ENCODE measurements at places on chromosomes 5 and 9.

DNA sequence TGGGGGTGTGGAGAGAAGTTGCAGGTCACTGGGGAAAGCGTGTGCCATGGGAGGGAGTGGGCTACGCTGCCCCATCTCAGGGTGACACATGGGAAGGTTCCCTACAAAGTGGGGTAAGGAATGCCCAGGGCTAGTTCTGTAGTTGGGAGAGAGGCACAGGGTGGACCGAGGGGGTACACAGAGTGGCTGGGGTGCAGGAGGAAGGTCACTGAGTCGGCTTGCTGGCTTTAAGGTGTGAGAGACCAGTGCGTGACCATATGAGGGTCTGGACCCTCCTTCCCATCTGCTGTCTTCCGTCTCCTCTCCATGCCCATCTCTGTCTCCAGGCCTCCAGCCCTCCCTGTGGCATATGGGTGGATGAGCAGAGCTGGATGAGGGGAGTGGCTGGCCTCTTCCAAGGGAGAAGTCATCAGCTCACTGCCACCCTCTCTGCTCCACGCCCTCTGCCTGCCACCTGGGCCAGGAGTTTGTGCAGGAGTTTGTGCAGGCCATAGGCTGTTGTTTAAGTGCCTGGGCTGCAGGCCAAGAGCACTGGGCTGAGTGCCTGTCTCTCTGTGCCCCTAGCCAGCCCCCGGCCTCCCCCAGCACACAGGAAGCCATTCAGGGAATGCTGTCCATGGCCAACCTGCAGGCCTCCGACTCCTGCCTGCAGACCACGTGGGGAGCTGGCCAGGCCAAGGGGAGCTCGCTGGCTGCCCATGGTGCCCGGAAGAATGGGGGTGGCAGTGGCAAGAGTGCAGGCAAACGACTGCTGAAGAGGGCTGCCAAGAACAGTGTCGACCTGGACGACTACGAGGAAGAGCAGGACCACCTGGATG lies 96.8 kb downstream of the PHF2 start:
- no peak for DNase-seq

GRCh38 chr5:59058969-59059687 lies 476.3 kb downstream of the RAB3C start:
- DNase-seq, result no peak

GRCh38 chr9:92440751-92441046 lies 16.4 kb upstream of the OMD start:
- no peak for DNase-seq

DNA sequence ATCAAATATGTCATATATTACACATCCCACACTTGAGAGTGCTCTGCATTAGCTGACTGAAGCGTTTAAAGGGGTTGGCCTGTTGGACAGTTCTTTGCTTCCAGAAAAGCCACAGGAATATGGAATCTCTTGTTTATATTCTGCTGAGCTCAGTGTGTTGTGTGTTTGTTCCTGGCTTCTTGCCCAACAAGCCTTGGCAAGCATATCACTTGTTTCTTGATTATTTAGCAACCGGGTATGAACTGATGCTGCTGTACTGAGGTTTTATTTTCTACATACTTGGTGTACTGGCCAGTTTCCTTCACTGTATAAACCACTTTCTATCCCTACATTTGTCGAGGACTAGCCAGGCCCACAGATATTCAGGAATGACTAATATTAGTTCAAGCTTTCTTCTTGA lies 378.9 kb downstream of the KCTD16 start:
- peak; percentile 70 for DNase-seq

GRCh38 chr9:134775081-134775951 lies 105.3 kb upstream of the FCN2 start:
- peak; percentile 39 for DNase-seq

- no peak for DNase-seq
Observed at GRCh38 chr9:100086097-100086635, 12.6 kb downstream of the ERP44 start.

DNA sequence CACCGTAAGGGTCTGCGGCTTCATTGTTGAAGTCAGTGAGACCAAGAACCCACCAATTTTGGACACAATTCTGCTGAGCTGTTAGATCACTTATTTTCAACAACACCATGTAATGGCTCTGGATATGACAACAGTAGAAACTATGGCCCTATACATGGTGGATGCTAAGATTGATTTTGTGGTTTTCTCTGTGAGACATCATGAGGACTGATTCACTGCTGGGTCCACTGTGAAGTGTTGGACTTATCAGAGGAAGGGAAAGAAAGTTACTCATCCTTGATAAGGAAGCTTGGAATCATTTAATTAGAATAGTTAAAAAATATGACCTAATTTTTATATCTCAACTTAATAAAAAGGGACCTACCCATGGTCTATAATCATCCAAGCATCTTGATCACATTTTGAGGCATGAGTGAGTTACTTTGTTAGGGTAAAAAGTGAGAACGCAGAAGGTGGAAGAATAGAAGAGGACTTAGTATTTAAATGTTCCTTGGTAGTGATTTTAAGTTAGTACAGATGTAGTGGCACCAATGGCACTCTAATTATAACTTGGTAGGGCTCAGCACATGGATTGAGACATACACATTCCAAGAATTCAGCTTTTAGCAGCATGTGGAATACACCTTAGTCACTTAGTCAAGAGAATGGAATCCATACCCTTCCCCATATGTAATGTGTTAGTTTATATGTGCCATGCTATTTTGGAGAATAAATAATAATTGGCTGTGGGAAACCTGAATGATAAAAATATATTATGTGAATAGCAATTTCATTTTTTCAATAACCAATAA lies 123.5 kb upstream of the CD180 start:
- no peak for DNase-seq
